ENCODE measurements at places on chromosomes 5 and 9.

GRCh38 chr9:135795391-135795790 lies 93.4 kb downstream of the KCNT1 start:
- no peak for DNase-seq

GRCh38 chr9:99071313-99072039 lies 33.4 kb upstream of the TGFBR1 start:
- DNase-seq = no peak

GRCh38 chr9:94110821-94111252 lies 26.6 kb downstream of the PTPDC1 start:
- no peak for DNase-seq

- DNase-seq = no peak
Measured at GRCh38 chr5:173767574-173768266, 120.4 kb upstream of the CPEB4 start.

GRCh38 chr9:86733929-86734328 lies 213.4 kb downstream of the GAS1 start:
- DNase-seq = no peak

- no peak for DNase-seq
Measured at GRCh38 chr9:124805186-124805585, 28.3 kb downstream of the OLFML2A start.

- DNase-seq = no peak
Measured at GRCh38 chr5:6392561-6392960, 14.2 kb upstream of the MED10 start.

DNA sequence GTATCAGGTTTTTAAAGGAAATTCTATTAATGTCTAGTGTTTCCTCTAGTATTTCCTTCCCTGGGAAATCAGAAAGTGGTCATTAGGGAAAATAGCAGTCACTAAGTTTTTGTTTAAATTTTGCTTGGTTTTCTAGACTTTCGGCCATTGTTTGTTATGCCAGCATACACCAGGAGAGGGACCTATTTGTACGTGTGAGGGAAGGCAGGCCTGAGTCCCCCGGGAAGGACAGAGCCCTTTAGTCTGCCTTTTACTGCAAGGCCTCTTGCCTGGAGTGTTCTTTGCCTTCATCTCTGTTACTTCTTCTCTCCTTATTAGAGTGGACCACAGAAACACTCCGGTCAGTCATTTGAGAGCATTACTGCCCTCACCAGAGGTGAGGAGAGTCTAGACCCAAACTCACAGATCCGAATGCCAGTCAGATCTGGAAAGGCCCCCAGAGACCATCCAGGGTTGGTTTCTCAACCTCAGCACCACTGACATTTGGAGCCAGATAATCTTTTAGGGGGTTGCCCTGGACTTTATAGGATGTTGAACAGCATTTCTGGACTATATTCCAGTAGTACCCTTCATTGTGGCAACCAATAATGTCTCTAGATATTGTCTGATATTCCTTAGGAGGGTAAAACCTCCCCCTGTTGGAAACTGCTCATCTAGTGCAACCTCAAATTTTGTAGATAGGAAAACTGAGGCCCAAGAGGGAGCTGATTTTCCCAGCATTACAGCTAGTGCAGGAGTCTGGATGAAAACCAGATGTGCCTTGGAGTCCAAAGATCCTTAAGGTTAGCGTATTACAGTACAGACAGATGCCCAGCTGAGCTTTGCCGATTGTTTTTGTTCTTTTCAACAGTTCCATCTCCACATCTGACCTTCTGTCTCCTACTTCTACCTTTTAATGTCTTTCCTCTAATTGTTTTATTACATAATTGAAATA lies 93.0 kb upstream of the NIPAL4 start:
- DNase-seq = no peak

DNA sequence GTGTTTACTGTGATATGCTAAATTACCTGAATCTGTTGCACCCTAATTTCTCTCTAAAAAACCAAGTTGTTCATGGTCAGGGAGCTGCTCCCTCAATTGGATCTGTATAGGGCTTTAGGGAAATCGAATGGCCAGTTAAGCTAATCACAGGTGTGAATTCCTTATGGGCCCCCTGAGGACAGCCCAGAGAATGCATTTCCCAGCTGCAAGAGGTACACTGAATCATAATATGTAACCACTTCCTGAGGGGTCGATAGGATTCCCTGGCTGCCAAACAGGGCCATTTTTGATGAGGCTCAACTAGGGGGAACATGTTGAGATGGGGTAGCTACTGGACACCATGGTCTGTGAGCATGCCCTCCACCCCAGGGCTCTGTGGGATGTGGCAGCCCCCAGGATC lies 478.6 kb downstream of the CCDC171 start:
- DNase-seq = no peak

GRCh38 chr5:59123595-59124561 lies 541.0 kb downstream of the RAB3C start:
- no peak for DNase-seq

GRCh38 chr9:114860187-114860586 lies 54.3 kb upstream of the TNFSF15 start:
- DNase-seq = no peak

- no peak for DNase-seq
Measured at GRCh38 chr5:37792975-37793631, 46.7 kb downstream of the GDNF start.

GRCh38 chr5:32020271-32020670 lies 153.8 kb downstream of the GOLPH3 start:
- DNase-seq = no peak

All from stimulated activated naive CD4-positive, alpha-beta T cell treated with Interleukin-2 at 50 U/mL for 16 hours (primary cell).